ENCODE measurements at places on chromosomes 12 and 14.

GRCh38 chr14:76936483-76936882 is 92.0 kb downstream of the IRF2BPL start:
- DNase-seq = no peak

GRCh38 chr14:59097681-59098080 is 90.8 kb upstream of the DAAM1 start:
- no peak for DNase-seq

DNA sequence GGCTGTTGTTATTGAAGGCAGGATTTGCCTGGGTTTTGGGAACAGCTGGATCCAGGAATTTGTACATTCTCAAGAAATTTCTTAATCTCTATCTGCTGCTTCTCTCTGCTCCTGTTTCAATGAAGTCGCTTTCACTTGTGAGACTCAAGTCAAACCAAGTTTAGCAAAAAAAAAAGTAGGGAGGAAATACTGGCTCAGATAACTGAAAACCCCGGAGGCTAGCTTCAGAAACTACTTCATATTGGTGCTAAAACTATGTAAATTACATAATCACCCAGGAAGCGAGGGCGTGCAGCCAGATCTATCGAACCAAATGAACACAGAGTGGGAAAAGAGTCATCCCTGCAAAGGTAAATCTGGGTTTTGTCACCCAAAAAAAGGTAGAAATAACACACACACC is 68.3 kb upstream of the FICD start:
- no peak for DNase-seq

DNA sequence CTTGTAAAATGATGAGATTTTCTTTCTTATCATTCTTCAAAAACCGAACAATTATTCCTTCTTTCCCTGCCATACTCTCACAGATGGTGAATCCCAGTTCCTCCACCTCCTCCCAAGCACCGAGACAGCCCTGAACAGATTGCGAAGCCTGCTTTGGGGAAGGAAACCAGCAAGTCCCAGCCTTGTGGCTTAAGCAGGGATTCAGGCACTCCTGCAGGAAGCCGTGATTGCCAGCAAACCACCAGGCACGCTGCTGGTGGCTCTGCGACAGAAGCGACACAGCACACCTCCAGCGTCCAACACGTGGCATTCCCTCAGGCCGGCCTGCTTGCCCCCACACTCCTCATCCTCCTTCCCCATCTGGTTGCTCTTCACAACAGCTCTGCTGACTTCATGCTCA is 237.7 kb downstream of the GXYLT1 start:
- DNase-seq = no peak

DNA sequence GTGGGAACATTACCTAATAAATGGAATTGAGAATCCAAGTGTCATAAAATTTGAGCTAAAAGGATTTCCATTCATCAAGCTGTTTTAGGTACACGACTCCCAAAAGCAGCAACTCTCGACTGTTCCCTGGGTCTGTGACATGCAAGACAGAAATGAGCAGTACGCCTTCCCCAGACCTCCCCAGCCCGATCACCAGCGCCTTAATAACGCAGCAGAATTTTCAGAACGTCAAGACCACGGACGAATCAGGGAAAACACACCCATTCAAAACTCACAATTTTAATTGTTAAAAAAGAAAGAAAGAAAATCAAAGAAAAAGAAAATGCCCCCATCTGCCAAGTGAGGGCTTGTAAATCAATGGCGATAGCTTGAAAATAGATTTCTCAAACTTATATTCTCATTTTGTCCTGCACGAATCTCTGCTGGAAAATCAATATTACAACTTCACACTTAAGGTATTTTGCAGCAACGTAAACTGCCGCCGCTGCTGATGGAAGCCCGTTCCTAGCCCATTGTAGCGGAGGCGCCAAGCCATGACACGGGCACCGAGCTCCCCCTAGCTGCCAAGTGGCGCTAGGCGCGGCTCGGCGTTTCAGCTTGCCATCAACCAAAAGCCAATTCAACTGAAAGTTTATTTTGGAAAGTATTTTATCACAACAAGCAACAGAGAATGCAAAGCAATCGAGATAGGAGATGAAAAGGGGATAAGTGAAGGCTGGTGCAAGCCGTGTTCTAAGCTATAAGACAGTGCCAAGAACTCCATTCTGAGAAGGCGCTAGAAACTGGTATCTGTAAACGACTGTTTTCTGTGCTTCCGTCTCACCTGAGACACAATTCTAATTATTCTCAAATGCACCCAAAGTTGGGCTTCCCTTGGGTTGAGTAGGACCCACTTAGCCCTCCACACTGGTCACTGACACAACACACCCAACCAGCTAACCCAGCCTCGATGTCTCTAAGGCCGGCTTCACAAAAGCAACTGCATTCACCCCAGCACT is 5.5 kb downstream of the BCL11B start:
- peak; percentile 82 for DNase-seq

GRCh38 chr12:12817616-12818015 is 4.5 kb downstream of the DDX47 start:
- DNase-seq = no peak

DNA sequence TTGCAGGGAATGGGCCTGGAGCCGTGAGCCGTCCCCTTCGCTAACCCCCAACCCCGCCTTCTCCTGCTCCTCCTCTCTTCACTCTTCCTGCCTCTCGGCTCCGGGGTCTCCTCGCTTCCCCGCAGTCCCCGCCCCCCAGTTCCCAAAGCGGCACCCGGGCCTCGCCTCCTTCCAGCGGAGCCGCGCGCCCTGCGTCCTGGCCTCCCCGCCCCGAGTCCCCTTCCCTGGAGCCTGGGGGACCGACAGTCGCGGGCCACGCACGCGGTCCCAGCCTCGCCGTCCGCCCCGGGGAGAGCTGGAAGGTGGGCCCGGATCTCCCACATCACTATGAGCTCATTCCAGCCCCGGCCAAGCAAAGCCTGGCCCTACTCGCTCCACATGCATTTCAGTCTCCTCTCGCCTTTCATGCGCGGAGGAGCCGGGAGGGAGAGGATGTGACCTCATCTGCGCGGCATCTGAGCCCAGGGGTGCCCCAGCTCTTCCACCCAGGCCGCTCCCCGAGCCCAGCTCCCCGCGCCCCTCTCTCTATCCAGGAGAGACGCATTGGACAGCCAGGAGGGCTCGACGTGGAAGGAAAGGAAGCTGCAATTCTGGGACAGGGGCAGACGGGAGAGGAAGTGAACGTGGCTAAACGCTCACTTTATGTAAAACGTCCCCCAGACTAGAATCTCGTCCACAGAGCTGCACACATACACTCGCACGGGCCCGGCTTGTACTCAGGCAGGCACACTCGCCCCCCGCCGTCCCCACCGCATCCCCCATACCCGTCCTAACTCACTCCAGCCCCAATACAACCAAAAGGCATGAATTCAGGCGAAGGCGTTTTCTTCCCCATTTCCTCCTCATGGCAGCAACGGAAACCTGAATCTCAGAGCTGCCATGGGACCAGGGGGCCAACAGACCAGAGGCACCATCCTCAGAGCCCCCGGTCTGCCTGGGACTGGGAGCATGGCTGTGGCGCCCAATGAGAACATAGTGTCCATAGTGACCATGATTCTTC is 108.7 kb upstream of the CCND2 start:
- peak; percentile 25 for DNase-seq

GRCh38 chr12:117412465-117413188 is 51.2 kb upstream of the NOS1 start:
- no peak for DNase-seq

- DNase-seq = no peak
Measured at GRCh38 chr14:73726025-73726961, 12.1 kb upstream of the PNMA1 start.

- DNase-seq = no peak
Measured at GRCh38 chr12:4251216-4251891, 22.2 kb upstream of the CCND2 start.

DNA sequence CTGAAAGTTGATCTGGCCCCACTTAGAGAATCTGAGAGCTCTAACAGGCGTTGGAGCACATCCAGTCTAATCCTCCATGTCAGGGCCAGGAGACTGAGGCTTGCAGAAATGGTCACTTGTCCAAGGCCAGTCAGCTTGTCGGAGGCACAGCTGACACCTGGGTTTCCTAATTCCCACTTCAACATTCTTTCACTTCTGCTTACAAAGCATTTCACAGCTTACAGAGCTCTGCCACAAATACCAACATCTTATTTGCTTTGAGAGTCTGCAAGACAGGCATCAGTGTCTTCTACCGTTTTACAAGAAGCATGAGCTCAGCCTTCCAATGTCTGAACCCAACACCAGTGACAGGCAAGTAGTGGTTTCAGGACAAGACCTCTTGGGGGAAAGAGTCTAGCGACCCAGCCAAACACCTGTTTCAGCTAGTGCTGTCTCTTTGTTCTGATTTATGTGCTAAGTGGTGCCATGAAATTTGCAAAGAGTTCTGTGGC is 31.8 kb downstream of the ISCA2 start:
- no peak for DNase-seq

DNA sequence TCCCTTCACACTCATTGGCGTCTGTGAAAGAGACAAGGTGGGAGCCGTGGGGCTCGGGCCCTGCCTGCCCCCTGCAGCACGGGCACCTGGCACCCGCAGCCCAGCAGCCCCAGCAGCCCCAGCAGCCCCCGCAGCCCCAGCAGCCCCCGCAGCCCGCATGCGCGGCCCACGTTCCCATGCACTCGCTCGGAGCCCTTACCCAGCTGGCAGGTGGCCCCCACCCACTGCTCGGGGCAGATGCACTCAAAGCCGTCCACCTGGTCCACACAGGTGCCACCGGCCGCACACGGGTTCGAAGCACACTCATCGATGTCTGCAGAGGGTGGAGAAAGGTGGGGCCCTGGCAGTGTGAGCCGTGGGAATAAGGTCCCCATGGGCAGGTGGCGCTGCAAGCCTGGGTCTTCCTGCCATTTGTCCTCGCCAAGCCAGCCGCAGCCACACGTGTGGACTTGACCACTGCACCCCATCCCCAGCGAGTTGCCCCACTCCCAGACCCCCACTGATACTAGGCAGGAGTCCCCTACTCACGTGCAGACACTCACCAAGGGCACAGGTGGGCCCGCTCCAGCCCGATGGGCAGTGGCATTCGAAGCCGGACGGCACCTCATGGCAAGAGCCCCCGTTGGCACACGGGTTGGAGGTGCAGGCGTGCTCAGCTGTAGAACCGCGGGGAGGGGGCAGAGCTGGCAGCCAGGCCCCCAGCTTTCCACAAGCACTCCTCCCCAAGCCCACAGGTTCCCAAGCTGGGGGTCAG is 17.3 kb downstream of the JAG2 start:
- no peak for DNase-seq

DNA sequence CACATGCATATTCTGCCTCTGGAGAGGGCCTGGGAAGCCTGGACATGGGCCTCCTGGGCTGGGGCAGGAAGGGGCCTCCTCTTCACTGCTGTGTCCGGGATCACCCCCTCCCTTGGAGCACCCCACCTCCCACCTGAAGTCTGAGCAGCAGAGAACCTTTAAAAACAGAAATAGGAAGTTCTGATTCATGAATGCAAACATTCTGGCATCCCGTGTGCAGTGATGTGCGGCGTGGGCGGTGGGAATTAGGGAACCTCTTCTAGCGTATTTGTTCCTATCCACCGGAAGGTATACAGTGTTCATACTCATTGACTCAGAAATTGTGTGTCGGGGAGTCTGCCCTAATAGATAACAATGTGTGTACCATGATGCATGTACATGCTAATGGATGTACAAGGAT is 46.2 kb downstream of the C14orf132 start:
- no peak for DNase-seq

DNA sequence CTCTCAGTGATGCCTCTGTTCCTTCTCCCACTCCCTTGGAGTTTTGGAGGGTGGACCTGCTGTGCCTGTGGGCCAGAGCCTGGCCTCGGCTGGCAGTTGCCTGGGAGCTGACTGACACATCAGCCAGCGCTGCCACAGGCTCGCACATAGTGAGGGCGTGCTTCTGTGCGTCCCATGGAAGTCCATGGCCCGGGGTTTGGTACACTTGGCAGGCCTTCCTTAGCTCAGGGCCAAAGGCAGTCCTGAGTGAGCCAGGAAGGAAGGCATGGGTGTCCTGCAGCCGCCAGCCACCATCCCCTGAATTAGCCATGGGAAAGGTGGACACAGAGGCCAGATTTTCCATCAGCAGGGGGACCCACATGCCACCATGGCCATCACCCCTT is 1.1 kb upstream of the DEGS2 start:
- no peak for DNase-seq

GRCh38 chr14:57382283-57382682 is 8.1 kb upstream of the NAA30 start:
- no peak for DNase-seq

DNA sequence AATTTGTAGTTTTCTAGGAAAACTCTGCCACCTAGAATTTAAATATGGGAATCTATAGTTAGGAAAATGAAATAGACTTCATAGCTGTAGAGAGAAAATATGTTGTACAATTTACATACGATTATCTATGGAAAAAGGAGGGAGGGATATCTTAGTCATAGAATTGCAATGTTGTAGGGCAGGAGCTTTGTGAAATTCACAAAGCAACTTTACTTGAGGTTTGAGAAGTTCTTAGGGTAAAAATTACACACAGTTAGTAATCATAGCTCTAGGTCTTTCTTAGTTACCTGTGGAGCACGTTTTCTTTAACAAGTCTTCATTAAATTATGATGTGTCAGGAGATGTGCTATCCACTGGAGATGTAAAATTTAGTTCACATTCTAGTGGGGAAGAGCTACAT is 61.4 kb upstream of the DBX2 start:
- no peak for DNase-seq

DNA sequence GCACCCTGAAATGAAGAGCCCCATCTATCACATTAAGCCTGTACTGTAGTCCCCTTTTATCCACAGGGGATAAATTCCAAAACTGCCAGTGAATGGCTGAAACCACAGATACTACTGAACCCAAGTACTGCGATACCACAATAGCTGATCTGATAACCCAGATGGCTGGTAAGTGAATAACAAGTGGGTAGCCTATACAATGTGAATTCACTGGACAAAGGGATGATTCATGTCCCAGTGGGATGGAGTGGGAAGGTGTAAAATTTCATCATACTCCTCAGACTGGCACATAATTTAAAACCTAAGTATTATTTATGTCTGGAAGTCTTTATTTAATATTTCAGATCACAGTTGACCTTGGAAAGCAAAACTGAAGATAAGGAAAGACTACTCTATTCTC is 201.3 kb downstream of the GPHN start:
- DNase-seq = no peak

DNA sequence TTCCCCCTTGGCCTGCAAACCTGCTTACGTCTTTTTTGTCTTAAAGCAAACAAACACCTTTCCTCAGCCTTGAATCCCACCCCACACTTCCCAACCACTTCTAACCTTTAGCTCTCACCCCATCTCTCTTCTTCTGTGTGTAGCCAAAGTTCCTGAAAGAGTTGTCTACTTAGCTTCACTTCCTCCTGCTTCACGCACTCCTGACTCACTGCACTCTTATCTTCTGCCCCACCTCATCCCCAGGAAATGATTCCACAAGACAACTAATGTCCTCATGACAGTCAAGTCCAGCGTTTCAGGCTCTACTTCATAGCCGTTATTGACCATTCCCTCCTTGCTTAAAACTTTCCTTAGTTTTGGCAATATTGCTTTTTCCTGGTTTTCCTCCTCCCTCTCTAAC is 22.4 kb downstream of the EIF2B2 start:
- no peak for DNase-seq

- DNase-seq = no peak
Measured at GRCh38 chr14:32588448-32589320, 259.6 kb downstream of the AKAP6 start.
